ENCODE measurements at places on chromosomes 13 and 19. TPM values are rescaled to one million over a fixed set of nuclear protein-coding genes. Genes with fewer than 3 reads are reported as not detected.
A peak's percentile ranks its signal among the peaks of the same experiment; 100 is the strongest.

DNA sequence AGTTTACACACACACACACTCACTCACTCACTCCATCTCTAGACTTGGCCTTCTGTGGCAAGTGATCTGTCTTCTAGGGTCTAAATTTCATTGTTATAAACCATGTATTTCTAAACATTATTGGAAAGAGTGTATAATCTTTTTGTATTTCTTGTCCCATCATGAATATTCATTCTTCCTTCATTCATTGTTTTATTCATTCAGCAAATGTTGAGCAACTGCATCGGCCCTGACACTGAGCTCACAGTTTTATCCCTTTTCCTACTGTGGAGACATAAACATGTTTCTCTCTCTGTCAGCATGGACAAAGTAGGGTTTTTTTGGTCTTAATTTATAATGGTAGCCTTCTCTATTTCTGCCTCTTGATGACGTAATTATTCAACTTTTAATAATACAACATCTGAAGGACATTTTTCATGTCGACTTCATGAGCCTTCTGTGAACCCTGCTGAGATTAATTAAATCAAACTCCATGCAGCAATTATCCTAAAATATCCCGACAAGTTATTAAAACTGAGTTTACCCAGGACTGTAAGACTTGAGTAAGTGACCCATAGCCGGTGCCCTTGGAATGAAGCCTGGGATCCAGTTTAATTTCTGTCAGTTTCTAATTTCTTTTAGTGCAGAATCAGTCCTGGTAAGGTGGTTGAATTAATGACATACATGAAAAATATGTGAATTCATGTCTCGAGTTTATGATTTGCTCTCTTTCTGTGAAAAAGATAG, 7.3 kb downstream of the SPATA13 start:
- no peak for DNase-seq

GRCh38 chr13:111663953-111664421, 343.5 kb downstream of the TEX29 start:
- no peak for DNase-seq

- no peak for DNase-seq
Measured at GRCh38 chr19:40603071-40603388, 1.9 kb downstream of the LTBP4 start.

GRCh38 chr13:97067017-97067895, 73.0 kb upstream of the OXGR1 start:
- DNase-seq, result no peak

- DNase-seq, result peak; percentile 71
Measured at GRCh38 chr19:55372316-55373081, 2.2 kb upstream of the IL11 start.

DNA sequence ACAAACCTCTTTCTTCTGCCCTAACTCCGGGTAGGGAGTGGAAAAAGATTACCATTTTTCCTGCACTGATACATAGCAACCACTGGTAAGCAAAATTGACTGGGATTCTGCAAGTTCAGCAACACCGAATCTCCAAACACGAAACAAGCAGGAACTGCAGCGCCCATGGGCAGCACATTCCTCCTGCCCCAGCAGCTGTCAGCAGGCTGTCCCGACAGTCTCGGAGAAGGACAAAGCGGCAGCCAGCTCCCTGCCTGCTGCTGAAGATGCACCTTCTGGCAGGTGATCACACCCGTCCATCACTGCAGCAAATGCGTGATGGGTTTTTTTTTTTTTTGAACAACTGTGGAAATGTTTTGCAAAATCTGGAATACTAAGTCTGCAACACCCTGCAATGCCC, 6.7 kb downstream of the TMTC4 start:
- DNase-seq, result no peak

- DNase-seq, result no peak
Measured at GRCh38 chr13:62234780-62235440, 819.3 kb upstream of the PCDH20 start.

Gene LGALS4
- polyA plus RNA-seq, result 0.94 TPM

Gene ZNF823
- 2.9 TPM for polyA plus RNA-seq

Gene F10
- polyA plus RNA-seq, result not detected

Gene LACC1
- 2.2 TPM for polyA plus RNA-seq
